ENCODE measurements at places on chromosomes 6 and 20.

GRCh38 chr6:167094436-167094819, 28.5 kb upstream of the CCR6 start:
- DNase-seq = no peak

- DNase-seq = no peak
Measured at GRCh38 chr6:152166497-152166896, 359.0 kb downstream of the ESR1 start.

- DNase-seq = no peak
Measured at GRCh38 chr20:60142587-60142986, 184.4 kb downstream of the CDH26 start.

GRCh38 chr6:127566651-127567050, 10.3 kb upstream of the C6orf58 start:
- DNase-seq = no peak

- DNase-seq = no peak
Measured at GRCh38 chr6:31970604-31971271, 1.2 kb downstream of the DXO start.

GRCh38 chr6:16319813-16320532, 81.6 kb downstream of the GMPR start:
- DNase-seq = no peak

GRCh38 chr6:6522709-6523108, 65.8 kb upstream of the LY86 start:
- no peak for DNase-seq

DNA sequence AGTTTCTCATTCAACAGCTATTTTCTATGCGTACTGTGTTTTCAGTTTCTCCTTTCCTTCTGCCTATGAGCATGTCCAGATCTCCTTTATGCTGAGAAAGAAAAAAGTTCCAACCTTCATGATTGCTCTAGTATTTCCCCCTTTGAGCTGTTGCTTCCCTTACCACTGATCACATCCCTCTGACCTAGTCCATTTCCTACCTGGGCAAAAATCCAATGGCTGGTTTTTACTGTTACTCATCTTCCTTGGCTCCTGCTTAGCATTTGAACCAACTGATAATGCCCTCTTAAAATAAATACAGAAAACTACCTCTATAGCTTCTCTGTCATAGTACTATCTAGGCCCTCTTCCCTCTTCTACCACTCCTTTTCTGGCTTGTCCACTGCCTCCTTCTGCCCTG, 6.0 kb downstream of the RFX6 start:
- DNase-seq = no peak

- no peak for DNase-seq
Measured at GRCh38 chr20:11112832-11113231, 439.0 kb upstream of the JAG1 start.

- no peak for DNase-seq
Measured at GRCh38 chr20:62805155-62805710, 598 bp downstream of the OGFR start.

Data from NCI-H1417 treated with DMSO at 0.1 percent for 48 hours (cell line).